Stimulated activated CD8-positive, alpha-beta memory T cell treated with anti-CD3 and anti-CD28 coated beads, Interleukin-15, amount 100 ng/mL, for 4 hours (primary cell): ENCODE measurements at places on chromosomes 3 and 15.

- DNase-seq = no peak
Measured at GRCh38 chr15:64856429-64857145, 14.9 kb downstream of the PLEKHO2 start.

DNA sequence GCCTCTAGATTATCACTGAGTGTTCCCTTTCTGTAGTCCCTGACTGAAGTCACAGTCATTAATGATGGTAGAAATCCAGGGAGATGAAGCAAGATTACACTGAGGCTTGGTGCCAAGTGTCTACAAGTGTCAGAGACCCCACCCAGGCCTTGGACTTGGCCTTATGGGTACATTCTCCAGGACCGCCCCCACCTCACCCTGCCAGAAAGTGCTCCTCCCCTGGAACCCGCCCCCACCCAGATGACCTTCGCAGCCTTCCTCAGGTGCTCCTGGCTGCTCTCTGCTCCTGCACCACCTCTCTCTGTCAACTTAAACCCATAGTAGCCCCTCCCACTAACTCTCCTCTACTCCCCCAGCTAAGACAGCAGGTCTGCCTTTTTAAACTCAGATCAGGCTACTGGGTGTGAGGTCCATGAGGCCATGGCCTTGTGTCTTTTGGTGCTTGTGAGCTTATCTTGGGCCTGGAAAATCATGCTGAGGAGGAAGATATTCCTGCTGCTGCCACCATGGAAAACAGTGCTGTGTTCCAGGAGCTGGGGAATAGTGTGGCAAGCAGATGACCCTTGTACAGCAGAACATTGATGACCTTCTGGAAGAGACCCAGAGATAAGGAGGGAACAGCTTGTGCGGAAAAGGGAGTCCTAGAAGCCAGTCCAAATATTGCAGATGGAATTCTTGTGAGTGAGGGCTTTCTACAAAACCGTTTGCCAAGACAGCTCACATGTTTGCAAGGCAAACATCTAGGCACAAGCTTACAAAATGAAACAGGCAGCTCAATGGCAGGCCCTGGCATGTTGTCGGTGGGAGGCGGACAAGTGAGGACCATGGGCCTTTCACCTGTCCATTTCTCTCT is 40.3 kb upstream of the NDUFB4 start:
- DNase-seq = no peak

- DNase-seq = no peak
Measured at GRCh38 chr3:20832963-20833362, 647.0 kb upstream of the SGO1 start.

DNA sequence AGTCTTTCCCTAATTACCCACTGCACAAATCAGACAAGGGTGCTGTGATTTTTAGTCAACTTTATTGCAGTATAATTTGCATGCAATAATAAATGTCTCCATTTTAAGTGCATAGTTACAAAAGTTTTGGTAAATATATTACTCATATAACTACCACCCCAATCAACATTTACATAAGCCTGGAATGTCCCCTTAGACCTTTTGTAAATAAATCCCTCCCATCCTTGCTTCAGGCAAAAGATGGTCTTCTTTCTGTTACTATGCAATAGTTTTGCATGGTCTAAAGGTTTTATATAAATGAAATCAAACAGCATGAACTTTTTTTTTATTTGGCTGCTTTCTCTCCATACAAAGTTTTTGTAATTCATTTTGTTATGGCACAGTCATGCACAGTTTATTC is 235.4 kb downstream of the PYDC2 start:
- DNase-seq = no peak

GRCh38 chr3:101212730-101213129 is 107.6 kb downstream of the IMPG2 start:
- no peak for DNase-seq

- no peak for DNase-seq
Measured at GRCh38 chr3:86147119-86147518, 843.8 kb downstream of the VGLL3 start.

DNA sequence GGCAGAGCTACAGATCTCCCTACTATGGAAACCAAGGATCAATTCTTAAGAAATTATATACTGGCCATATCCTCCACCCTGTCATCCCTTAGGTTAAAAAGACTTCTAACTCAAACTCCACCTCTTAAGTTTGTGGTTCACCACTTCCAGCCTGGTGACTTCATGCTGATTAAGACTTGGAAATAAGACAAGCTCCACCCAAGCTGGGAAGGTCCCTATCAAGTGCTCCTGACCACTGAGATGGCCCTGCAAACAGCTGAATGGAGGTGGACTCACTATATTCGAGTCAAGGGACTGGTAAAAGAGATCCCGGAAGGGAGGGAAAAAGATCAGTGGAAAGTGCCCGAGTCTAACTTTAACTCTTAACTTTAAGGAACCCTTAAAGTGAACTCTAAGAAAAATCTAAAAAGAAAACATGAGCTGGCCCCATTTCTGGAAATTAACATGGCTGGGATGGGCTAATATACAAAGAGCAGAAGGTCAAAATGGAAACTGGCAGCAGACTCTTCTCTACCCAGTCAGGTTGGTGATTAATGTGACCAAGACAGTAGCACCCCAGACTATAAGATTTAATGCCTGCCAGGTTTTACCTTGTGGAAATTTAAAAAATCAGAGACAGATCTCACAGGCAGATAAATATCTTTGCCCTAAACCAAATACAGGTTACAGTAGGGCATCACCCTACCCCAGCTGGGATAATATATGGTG is 43.9 kb downstream of the PPCDC start:
- DNase-seq = no peak

DNA sequence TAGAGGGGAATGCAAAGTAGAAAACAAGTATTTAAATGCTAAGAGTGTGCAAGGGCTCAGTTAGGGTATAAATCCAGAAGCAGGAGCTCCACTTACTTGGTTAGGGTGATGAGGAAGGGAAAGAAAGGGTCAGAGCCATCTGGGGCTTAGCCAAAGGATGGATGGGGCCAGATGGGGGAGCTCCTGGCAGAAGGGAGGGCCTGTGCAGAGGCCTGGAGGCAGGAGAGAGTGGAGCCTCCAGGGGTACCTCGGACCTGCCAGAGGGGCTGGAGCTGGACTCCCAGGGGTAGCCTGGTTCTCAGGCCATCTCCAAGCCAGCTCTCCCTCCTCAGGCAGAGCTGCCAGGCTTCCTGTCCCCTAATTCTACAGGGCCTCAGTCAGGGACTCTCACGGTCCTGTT is 506.3 kb downstream of the SHQ1 start:
- no peak for DNase-seq

DNA sequence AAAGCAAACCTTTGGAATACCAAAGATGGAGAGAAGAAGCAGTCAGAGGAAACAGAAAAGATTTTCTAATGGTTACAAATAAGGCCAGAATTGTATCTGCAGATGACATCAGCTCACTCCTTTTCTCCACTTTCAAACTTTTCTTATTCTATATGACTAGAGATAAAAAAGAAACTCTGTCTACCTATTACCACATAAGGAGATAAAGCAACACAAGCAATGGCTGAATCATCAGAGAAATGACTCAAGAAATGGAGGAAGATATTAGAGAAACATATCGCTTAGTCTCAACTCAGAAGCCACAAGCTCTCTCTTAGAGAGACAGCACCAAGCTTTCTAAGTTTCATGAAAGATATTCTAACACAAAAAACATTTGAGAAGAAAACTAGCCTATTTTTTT is 784.0 kb downstream of the ZPLD1 start:
- no peak for DNase-seq
